A549 (cell line): ENCODE measurements at places on chromosomes 2 and 18. TPM values are rescaled to one million over a fixed set of nuclear protein-coding genes. Genes with fewer than 3 reads are reported as not detected.

The GPR35 gene
- polyA plus RNA-seq: 0.79 to 1.0 TPM (median 0.90 TPM) in 3 replicates

- DNase-seq: no peak
Measured at GRCh38 chr2:180507028-180507427, 473.4 kb upstream of the UBE2E3 start.

The ADGRF3 gene
- polyA plus RNA-seq: 0.12 to 0.80 TPM (median 0.38 TPM) in 3 replicates

GRCh38 chr2:41377837-41378236, 670.0 kb upstream of the PKDCC start:
- DNase-seq: no peak

The PSME4 gene
- polyA plus RNA-seq: 31.9 to 34.5 TPM (median 33.3 TPM) in 3 replicates
